ENCODE measurements at places on chromosomes 2 and 18.

DNA sequence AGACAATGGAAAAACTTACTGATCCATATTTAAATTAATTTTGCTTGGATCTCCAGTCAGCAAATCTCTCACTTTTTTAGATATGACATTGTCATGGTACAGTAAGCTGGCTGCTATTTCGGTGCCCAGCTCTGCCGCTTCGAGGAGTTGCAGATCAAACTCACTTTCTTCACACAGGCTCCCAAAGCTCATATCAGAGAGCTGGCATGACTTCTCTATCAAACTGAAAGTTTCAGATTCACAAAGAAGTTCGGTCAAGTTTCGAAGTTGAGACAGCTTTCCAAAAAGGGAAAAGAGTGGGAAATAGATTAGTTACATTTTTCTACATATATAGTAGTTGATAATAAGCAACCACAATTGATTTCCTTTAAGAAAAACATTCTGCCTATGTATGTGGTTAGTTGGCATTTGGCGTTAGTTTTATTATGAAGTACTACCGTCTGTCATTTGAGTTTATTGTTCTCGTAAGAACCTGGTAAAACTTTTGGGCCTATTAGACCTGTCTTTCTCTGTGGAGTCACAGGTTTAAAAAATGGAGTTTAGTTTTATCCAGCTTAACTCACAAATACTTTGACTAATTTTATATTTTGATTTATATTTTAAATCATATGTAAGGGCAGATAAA, 118.8 kb downstream of the ABCA12 start:
- DNase-seq: no peak

- DNase-seq: no peak
Observed at GRCh38 chr18:11362856-11363255, 213.5 kb upstream of the PIEZO2 start.

GRCh38 chr18:49678440-49678839, 116.6 kb downstream of the LIPG start:
- no peak for DNase-seq

GRCh38 chr2:1550076-1550475, 136.8 kb downstream of the TPO start:
- no peak for DNase-seq

DNA sequence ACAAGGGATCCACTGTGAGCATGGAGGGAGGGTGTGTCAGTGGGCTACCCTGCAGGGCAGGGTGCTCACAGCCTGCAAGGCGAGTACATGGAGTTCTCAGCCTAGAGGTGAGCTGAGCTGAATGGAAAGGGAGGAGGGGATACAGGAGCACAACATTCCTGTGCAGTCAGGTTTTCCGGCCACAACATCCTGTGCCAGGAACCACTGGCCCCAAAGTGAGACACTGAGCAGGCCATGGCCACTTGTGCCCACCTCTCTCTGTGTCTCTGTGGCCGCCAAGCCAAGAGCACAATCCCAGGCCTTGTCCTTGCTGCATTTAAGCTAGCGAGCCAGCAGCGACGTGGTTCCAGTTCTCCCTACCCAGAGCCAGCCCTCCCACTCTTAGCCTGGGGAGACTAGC, 6.1 kb downstream of the DOK1 start:
- no peak for DNase-seq

DNA sequence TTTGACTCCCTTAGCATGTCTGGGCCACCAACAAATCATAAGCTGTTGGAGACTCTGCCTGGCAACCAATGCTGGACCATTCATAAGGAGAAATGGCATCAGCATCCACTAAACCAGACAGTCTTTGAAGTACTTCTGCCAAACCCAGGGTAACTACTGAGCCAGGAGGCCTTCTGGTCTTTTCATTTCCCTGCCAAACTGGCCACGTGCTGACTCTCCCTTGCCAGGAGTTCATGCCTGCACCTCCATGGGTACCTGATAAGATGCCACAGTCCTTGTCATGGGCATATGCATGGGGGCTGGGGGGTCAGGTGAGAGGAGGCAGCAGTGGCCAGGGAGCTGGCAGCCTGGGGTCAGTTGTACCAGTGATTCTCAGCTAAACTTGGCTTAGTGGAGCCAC, 34.2 kb upstream of the DAPL1 start:
- DNase-seq: no peak

GRCh38 chr2:147501968-147502367, 342.9 kb upstream of the ACVR2A start:
- no peak for DNase-seq

DNA sequence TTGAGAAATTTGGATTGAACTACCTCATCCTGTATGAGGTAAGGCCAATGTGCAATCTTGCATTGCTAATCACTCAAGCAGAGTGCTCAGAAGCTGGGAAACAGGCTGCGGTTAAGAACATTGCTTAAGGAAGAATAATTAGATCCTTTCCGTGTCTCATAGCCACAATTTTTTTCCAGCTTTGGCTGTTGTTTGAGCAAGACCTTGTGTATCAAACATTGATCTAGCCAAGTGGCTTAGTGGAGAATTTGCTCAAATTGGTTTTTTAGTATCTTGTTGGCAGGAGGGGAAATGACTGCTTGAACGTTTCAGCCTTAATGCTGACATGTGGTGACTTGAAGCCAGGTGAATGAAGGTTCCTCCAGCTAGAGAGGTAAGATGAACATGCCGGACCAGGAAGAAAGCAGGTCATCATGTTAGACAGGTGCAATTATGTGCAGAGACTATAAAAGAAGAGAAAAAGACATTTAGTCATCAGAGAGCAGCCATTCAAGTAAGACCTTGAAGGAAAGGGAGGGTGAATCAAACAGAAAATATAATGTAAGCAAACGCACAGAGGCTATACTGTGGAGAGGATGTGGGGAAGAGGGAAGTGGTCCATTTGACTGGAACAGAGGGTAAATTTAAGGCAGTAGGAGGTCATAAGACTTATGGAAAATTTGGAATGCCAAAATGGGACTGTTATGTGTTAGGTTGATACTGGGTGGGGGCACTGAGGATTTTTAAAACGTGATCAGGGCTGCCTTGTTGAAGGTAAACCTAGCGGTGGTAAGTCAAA, 98.9 kb upstream of the CYP1B1 start:
- no peak for DNase-seq

DNA sequence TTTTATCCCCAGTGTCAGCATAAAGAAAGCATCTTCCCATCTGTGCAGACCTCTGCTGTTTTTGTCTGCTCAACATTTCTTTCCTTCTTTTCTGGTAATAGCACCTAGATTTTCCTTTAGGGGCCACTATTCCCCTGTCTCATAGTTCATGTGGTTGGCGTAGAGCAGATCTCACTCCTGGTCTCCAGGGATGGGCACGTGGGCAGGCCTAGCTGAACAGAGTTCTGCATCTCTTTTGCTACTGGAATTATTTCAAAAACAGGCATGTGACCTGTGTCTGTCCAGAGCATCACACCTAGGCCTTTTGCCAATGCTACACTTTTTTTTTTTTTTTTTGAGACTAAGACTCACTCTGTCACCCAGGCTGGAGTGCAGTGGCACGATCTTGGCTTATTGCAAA, 17.7 kb upstream of the ICOS start:
- no peak for DNase-seq

GRCh38 chr2:105068875-105069274, 31.0 kb downstream of the MRPS9 start:
- no peak for DNase-seq

DNA sequence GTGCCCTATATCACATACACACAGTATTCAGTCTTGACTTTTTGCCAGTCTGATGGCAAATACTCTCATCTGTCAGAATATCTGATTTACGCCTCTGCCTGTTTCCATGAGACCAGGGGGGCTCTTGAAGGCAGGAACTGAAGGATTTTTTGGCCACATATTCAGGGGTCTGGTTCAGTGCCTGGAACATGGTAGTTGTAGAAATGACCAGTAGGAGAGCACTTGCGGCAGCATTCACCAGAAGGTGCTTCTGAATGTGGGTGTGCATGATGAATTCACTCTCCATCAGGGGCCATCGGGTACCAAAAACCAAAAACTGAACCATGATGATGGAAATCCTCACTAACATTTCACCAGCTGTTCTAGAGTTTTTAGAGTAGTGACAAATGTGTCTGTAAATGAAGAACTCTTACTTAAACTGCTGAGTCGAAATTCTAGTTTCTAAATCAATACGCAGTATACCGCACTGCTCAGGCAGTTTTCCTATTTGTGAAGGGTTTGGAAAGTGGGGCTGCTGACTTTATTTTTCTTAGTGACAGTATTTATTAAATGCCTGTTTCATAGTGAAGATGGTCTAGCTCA, 54.6 kb downstream of the MERTK start:
- DNase-seq: no peak

DNA sequence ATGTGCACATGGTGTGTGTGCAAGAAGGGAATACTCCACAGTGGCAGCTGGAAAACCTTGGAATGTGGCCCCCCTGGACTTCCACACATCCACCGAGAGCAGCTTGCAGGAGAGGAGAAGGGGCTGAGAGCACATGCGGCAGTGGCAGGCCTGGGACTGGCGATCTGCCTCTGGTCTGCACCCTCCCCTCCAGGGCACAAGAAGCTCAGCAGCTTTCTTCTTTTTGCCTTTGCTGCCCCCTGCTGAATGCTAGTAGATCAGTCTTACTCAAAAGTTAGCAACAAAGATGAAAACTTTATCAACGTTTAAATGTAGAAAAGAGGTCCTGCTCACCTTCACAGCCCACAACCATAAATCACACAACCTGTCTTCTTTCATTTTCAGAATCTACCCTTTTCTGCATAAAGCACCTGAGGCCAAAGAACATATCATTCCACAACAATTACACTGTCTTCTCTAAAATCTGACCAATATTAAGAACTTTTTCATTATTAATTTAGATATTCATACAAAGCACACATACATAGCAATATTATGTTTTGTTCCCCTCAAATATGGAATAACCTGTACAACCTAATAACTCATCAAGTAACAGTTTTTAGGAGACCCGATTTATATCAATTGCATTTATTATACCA, 34.6 kb downstream of the TGFBRAP1 start:
- DNase-seq: no peak

DNA sequence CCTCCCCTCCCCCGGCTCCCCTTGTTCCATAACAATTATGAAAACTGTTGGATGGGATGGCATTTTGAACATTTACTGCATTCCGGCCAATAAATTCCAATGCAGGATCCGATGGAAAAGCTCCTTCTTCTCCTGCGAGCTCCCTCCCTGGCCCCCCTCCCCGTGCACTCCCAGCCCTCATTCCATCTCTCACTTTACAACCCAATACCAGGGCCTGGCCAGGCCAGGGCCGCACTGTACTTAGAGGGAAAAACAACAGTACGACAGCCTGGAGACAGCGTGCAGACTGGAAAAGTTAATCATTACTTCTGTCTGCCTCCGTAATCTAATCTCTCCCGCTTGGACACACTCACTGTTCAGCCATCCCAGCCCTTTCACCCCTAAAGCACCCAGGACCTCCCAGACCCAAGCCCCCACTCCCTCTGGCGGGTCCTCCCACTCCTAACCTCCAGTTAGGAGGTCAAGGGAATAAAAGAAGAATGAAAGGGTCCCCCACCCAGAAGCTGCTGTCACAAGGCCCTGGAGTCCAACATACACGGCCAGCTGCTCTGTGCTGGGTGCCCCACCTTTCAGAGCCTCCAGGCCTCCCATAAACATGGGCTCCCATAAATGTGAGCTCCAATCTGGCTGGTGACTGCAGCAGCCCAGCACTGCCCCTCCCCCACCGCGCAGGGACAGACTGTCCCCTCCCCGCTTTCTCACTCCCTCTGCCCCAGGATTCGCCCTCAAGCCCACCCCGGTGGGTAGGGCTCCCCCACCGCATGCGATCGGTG, 20.6 kb downstream of the SMAD7 start:
- no peak for DNase-seq

DNA sequence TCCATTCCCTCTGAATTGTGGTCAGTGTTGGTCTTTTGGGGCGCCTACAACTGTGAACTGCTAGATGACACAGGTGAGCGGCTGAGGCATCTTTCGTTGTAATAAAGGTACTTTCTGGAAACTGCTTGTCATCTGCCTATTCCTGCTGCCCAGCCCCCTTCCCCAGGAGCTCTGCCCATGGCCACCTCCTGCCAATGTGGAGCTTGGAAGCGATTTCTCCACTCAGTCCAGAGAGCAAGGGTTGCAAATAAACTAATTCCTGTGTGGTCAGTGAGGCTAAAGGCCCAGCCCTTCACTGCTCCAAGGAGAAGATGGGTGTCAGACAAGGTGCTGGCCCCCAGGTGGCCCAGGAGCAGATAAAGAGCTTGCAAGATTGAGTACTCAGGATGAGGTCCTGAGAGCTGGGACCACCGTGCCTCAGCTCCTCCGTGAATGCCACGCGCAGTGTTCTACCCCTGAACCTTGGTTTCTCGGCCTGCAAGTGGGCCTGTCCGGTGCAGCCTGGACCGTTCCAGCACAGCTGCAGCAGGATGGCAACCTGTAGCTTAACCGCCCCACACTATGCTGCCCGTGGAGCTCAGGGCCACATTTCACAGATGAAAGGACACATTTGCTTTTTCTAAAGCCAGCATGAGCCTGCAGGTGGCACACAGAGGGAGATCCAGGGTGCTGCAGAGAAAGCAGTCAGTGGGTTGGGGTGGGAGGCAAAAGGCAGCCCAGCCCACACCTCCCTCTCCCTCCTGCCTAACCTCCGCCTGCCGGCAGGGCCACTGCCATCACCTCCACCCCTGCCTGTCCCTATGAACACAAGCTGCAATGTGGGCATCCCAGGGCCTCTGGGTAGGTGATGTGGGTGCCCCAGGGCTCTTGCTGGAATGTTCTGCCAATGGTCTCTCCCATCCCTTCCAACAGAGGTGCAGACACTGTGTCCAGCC, 78.7 kb upstream of the OTOF start:
- DNase-seq: no peak

DNA sequence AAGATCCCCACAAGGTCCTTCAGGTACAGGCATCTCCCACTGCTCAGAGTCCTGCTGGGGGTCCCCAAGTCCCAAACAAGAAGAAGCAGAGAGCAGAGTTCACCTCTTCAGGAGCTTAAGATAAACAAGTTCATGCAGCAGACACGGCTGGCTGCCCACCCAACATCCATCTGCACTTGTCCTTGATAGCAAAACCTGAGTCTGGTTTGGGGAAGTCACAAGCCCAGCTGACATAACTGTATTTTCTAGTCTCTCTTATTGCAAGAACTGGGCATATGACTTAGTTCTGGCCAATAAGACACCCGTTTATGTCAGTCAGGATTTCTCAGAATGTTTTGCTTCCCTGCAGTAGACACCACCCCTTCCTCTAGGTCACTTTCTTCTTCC, 31.8 kb downstream of the AFF3 start:
- DNase-seq: no peak

- DNase-seq: no peak
Observed at GRCh38 chr18:69874058-69874457, 73.6 kb downstream of the CD226 start.

- DNase-seq: no peak
Observed at GRCh38 chr2:221767106-221768012, 195.3 kb upstream of the EPHA4 start.

GRCh38 chr2:170991398-170992182, 62.5 kb downstream of the GORASP2 start:
- DNase-seq: no peak

DNA sequence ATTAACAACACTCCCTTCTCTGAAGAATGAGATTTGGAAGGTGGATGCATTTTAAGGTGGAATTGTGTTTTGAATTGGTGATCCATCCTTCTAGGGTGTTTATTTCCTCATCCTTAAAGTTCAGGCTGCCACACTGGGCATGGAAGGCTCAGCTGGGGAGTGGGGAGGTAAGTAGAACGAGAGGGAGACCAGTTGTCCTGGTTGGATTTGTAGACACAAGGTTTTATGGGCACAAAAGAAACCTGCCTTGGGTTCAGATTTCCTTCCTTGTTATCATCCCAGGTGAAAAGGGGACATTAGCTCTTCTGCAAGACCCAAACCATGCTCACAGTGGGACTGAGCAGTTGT, 101.0 kb upstream of the SIX3 start:
- DNase-seq: no peak

GRCh38 chr18:39846265-39846664, 2108.8 kb upstream of the PIK3C3 start:
- no peak for DNase-seq

- DNase-seq: no peak
Observed at GRCh38 chr18:62663731-62664336, 51.5 kb upstream of the PHLPP1 start.
